Epithelial cell of alveolus of lung (primary cell): ENCODE measurements at places on chromosomes 1 and 21. TPM values are rescaled to one million over a fixed set of nuclear protein-coding genes. Genes with fewer than 3 reads are reported as not detected.

The KRTAP22-2 gene
- total RNA-seq = not detected in 2 replicates

The GBP3 gene
- 23.7 and 25.6 TPM in 2 replicates for total RNA-seq

The OVAAL gene
- total RNA-seq = not detected in 2 replicates

The OLIG1 gene
- total RNA-seq = not detected in 2 replicates

The IL20 gene
- total RNA-seq = not detected in 2 replicates

The NID1 gene
- total RNA-seq = 109 and 336 TPM in 2 replicates

The OR10Z1 gene
- total RNA-seq = not detected in 2 replicates

The ACKR1 gene
- 0.64 TPM in 1 of 2 replicates, not detected in the other for total RNA-seq
